ENCODE measurements at places on chromosomes 2 and 18.

GRCh38 chr18:48033790-48034650 lies 103.6 kb upstream of the SMAD2 start:
- no peak for DNase-seq

DNA sequence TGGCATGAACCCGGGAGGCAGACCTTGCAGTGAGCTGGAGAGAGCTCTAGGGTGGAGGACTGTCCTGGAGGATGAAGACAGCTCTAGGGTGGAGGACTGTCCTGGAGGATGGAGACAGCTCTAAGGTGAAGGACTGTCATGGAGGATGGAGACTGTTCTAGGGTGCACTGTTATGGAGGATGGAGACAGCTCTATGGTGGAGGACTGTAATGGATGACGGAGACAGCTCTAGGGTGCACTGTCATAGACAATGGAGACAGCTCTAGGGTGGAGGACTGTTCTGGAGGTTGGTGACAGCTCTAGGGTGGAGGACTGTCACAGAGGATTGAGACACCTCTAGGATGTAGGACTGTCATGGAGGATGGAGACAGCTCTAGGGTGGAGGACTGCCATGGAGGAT lies 21.1 kb upstream of the KCNG2 start:
- no peak for DNase-seq

DNA sequence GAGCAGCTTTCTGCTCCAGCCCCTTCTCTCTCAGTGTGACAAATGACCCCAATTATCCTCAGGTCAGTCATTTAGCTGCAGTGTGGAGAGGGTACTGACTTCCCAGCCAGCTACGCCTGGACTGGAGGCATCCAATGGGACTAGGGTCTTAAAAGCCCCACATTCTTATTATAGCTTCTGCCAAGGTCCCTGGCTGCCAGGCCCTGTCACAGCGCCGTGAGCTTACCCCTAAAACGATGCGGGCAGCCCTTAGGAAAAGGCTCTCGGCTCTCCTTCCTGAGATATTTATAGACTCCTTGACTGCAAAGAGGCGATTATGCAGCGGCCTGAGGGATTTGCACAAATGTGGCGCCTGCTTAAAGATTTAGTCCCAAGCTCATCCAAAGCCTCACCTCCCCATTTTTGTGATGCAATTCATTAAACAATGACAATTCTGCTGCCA lies 69.2 kb upstream of the EDAR start:
- DNase-seq = no peak

DNA sequence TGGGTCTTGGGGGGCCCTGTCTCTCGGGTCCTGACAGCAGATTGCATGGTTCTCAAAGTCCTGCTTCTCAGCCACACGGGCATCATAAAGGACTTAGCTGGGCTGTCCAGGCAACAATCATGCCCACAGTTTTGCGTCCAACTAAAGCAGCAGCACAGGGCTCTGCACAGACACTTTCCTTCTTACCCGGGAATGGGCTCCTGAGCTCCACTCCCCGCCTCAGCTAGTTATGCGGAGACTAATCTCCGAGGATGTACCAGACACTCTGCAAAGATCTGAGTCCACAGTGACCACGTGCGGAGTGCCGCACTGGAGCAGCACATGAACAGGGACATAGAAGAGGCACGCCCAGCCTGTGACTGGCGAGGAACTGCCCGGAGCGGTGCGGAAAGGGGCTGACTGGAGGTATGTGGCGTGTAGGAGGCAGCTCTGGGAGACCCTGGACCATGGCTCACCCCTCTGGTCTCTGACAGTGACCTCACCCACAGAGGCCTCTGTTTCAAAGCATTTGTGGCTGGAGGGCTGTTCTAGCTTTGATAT lies 270.0 kb downstream of the HDAC4 start:
- no peak for DNase-seq

- DNase-seq = no peak
Measured at GRCh38 chr18:74531043-74531442, 3.3 kb upstream of the CNDP1 start.

- no peak for DNase-seq
Measured at GRCh38 chr2:103153580-103154284, 391.9 kb downstream of the TMEM182 start.

DNA sequence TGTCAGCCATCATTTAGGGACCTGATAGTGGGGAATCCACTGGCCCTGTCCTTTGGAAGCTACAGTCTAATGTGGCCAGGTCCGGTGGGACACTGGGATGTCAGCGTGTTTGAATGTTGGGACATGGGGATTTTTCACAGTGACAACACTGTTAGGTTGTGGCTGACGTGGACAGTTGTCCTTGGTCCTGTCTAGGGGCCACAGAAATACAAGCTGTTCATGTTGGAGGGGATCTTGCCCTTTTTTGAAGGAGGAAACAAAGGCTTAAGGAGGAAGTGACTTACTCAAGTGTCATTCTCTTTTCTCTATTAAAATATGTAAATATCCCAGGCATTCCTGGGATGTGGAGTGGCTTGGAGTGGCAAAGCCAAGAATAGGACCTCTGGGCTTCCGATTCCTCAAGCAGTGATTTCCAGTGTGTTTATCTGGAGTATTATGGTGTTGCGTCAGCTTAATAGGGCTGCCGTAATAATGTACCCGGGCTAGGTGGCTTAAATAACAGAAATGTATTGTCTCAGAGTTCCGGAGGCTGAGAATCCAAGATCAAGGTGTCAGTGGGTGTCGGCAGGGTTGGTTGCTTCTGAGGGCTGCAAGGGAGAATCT lies 8.5 kb downstream of the ACOXL start:
- no peak for DNase-seq

DNA sequence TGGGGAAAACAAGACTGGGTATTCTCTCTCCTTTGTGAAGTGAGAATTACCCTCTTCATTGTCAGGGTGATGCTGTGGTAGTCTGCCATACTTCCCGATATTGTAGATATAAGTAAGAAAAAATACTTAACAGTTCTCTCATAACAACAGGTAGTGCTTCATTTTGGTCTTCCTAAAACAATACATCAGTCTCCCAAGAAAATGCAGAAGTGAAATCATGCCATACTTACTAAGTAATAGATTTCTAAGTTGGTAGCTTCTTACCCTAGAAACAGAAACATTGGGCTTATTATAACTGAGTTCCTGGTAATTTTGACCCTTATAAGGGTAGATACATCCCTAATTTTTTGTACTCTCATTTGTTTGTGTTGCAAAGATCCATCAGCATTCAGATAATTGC lies 460.7 kb upstream of the DCC start:
- no peak for DNase-seq

DNA sequence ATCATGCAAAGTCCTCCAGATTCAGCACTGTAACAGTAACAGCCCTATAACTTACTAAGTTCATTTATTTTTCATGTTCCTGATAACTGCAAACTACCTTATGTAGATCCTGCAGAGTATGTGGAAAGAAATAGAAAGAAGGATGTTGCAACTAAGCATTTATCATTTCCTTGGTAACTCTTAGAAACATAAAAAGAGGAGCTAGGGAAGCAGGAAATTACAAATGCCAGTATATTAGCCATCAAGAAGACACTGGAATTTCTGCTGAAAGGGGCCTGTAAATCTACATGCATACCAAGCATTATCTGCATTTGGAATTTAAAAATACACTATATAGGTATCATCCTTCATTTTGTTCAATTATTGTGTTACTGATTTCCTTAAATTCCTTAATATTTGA lies 66.8 kb downstream of the PDE11A start:
- no peak for DNase-seq

DNA sequence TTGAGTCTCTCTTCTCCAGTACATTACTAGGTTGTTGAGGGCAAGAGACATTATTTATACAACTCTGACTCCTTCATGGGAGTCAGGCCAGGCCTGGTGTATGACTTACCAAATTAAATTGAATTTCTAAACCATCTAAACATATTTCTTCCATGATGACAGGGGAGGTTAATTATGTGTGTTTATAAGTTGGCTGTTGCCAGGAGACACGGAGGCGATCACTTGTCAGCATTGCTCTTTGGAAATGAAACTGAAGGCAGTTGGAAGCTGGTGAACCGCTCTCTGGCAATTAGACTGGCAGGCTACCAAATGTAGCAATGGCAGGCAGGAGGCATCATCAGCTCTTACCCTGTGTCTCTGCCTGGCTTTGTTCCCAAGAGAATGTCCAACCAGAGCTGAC lies 241.4 kb downstream of the KCNS3 start:
- peak; percentile 7 for DNase-seq

- DNase-seq = peak; percentile 94
Measured at GRCh38 chr2:231557571-231558217, 27.4 kb upstream of the NMUR1 start.

DNA sequence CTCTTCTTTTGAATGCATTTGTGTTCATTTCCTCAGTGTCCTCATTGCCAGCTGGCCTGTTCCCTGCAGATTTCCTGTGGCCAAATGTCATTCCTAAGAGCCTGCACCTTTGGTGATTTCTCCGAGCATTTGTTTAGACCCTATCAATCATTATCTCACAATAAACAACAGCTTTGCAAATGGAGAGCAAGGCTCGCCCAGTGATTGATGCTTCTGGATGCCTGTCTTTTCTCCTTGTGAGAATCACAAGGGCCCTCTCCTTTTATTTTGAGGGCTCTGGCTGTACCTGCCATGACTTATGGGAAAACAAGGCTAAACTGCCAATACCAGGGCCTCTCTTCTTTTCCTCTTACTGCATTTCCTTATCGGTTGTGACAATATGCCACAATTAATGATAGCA lies 1454.4 kb upstream of the CELF4 start:
- DNase-seq = no peak

DNA sequence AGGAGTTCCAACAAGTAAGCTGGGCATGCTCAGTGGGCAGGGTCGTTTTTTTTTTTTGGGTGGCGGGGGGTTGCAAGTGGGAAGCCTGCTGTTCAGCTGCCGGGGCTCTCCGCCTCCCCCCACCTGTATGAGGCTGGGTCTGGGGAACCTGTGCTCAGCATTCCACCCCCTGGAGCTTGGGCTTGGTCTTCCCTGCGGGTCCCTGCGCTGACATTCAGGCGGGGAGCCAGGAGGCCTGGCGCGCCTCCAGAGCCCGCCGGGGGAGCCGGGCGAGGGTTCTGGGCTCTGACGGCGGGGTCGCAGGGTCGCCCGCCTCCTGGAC lies 822 bp upstream of the GPD2 start:
- no peak for DNase-seq

- peak; percentile 79 for DNase-seq
Measured at GRCh38 chr2:144678736-144679135, 158.8 kb upstream of the ZEB2 start.

GRCh38 chr2:99442837-99443236 lies 47.0 kb downstream of the REV1 start:
- no peak for DNase-seq

DNA sequence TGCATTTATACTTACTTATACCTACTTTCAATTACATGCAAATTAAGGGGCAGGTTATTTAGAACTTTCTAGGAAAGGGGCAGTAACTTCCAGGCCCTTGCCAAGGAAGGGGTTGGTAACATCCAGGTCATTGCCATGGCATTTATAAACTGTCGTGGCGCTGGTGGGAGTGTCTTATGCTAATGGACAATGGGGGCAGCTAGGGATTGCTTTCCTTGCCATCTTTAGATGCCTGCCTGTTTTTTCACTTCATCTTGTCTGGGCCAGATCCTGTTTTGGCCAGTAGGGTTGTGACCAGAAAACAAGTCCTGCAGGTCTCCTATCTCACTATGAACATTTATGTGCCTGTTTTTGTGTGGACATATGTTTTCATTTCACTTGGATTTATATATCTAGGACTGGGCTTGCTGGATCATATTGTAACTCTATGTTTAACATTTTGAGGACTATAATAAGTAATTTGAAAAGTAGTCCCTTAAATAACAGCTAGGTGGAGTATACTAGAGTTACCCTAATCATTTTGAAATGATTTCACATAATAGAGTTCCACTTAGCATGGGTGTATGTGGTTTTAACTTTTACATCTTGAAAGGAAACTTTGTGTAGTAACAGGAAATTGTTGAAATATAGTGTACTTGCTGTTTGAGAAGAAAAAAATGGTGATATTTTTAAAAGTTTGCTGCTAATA lies 56.1 kb downstream of the LCLAT1 start:
- DNase-seq = no peak

GRCh38 chr2:36178384-36178783 lies 177.2 kb upstream of the CRIM1 start:
- no peak for DNase-seq

- no peak for DNase-seq
Measured at GRCh38 chr2:216701544-216701943, 6.2 kb upstream of the IGFBP5 start.

DNA sequence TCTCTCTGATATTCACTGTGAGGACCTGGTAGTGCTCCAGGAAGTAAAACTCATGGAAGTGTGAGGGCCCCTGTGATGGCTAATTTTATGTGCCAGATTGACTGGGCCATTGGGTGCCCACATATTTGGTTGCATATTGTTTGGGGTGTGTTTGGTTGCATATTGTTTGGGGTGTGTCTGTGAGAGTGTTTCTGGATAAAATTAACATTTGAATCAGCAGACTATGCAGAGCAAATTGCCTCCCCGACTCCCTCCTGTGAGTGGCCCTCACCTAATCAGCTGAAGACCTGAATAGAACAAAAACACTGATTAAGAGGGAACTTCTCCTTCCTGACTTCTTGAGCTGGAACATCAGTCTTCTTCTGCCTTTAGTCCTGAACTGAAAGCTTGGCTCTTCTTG lies 173.3 kb upstream of the LINC00305 start:
- no peak for DNase-seq

DNA sequence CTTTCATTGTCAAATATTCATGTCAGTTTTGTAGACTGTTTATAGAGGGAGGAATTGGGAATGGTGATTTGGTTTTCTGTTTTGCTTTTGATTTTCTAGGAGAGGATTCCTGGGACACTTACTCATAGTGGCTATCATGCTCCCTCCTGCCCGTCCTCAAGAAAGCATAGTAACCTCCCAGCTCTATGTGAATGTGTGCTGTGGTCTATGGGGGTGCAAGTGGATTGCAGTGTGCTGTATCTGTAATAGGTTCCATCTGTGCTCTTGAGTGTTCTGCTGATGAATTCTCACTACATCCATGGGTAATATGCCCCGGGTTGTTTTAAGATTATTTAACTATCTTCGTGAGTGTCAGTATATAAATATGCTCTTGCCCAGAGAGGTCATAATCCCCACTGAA lies 811.3 kb downstream of the CNTNAP5 start:
- DNase-seq = no peak

- peak; percentile 74 for DNase-seq
Measured at GRCh38 chr2:126657148-126657635, 1.2 kb downstream of the GYPC start.

DNA sequence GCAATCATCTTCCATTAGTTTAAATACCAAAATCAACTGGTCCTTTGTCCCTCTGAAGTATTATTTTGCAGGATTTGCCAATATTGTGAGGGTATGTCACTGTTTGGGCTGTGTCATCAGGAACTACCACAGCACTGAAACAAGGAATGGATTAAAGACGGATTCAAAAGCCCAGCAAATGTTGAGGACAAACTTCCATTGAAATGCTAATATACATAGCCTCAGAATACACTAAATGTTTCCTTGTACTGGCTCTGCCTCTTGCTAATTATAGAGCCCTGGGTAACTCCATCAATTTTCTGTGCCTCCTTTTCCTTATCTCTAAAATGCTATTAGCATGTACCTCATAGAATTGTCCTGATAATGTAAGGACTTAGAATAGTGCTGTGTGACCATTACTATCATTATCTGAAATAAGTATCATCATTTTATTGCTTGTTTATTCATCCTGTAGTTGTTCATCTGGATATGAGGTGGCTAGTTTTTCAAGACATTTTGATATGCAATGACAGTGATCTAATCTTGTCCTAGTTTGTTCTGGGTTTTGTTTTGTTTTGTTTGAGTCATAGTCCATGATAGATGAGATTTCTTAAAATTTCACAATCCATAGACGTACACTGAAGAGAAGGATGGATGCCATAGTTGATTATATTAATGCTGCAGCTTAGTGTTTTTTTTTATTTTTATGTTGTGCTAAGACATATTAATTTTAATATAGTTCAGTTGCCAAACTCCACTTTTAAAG lies 333.4 kb upstream of the KCNH7 start:
- DNase-seq = no peak

All from kidney (tissue), 22 donors.